Caudate nucleus (tissue), 63 donors: ENCODE measurements at places on chromosomes 1 and 21.

GRCh38 chr21:26028183-26028582 lies 142.4 kb downstream of the APP start:
- no peak for DNase-seq

DNA sequence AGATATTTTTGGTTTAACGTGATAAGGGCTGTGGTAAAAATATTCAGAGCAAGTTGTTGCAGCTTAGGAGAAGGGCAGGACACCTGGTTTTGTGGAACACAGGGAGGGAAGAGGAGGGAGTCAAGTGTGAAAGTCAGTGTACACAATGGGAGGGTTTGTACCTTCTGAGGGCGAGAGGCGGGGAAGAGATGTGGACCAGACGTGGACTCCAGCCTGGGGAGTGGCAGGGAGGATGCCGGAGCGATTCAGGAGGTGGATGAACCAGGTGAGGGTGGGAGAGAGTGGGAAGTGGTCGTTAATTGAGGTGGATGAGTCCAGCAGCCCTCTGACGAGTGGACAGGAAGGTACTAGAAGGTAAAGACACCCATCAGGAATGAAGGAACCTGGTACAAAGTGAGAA lies 52.2 kb upstream of the IRF2BP2 start:
- DNase-seq: no peak

DNA sequence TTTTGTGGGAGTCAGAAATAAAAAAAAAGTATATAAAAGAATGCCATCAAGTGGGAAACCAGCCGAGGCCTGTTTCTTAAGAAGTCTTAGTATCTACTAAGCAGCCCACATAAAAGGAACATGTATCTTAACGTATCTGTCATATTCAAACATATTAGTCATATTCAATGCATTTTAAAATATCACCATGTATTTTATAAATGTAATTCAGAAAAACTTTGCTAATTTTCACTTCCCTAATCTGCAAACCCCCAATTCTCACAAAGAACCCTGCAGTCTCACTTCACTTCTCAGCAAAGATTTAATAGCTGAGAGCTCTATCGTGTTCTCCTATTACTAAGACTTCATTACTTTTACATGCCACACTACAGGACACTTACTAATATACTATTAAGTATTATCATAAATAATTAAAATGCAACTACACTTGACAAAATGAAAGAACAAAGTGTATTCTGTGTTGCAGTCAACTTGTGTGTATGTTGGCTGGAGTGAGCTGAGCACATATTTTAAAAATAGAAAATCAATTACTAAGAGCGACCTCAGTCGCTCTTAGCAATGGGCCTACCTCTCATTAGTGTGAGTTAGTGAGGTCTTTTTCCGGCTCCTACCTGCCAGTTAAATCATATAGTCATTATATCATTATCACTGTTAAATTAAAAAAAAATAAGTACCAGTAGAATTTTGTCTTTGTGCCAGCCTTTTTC lies 484.3 kb downstream of the LMO4 start:
- no peak for DNase-seq

- no peak for DNase-seq
Observed at GRCh38 chr1:30425046-30425445, 298.3 kb downstream of the MATN1 start.

- DNase-seq: no peak
Observed at GRCh38 chr1:175702079-175702795, 41.2 kb downstream of the TNR start.

DNA sequence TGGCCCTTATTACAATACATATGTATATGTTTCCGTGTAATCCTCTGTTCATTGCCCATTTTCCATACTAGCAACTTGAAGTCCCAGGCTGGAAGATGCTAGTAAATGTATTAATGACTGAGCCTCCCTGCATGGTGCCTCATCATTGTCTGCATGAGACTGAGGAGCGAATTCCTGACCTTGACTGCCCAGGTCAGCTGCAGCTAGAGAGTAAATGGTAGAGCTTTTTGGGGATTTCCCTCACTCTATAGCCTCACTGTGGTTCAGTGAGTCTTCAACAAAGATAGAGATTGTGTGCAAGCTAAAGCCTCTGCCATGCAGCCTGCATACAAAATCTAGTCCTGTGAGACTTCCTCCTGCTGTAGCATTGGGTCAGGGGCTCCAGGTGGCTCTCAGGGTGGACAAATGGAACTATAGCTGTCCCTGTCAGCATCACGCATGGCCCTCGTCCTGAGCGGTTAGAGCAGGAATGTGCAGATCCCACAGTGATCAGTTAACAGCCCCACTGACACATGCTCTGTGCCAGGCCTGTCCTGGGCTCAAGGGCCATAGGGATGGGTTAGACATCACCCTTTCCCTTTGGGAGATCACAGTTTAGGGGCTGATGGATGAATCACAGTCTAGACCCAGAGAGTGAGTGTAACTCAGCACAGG lies 741.7 kb downstream of the MATN1 start:
- DNase-seq: no peak

DNA sequence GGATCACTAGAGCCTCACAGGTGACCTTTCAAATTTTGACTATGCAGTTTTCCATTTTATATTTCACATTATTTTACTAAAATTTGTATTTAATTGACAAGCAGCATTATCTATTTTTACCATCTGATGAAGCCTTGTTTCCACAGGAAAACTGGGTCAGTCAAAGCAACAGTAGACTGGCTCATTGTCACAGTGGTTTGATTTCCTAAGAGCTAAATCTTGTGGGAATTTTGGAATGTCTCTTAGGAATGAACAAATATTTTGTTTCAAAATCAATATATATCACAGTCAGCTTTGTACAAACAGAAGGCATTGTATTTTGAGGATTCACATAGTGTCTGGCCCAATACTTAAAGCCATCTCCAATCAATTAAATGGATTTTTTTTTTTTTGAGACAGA lies 152.6 kb upstream of the RNPC3 start:
- DNase-seq: no peak

GRCh38 chr1:8689431-8690252 lies 127.8 kb downstream of the RERE start:
- no peak for DNase-seq
